Activated naive CD4-positive, alpha-beta T cell (primary cell): ENCODE measurements at places on chromosomes 2 and 18.

DNA sequence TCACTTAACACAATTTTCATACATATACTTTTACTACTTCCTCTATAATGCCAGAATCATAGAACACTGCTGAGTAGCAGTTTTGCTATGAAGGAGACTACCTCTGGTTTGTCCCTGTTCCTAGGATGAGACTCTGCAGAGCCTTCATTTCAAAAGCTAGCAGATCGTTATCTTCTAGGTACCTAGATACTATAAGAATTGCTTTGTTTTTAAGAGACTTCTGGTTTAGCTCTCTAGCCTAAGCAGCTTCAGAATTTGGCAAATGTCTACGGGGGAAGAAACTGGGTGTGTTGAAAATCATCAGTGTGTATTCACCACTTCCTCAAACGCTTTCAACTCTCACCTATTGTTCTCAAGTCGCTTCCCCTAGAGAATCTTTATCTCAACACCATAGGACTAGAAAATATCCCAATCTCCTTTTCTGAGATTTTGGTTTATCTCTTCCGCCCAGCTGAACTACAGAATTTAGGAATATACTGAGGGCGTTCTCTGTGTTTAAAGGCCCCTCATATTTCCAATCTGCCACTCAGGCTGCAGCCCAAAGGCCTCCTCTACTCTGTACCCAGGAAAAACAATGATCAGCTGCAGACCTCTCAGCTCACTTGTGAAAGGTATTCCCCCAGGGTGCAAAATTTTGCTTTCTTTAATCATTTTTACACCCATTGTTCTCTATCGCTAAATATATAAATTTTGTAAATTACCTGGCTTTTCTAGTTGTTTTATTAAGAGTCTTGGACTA is 28.7 kb downstream of the SMAD2 start:
- DNase-seq, result no peak

- DNase-seq, result no peak
Observed at GRCh38 chr2:29528891-29529520, 392.4 kb downstream of the ALK start.

- DNase-seq, result no peak
Observed at GRCh38 chr2:191538334-191538903, 139.5 kb upstream of the NABP1 start.

- DNase-seq, result no peak
Observed at GRCh38 chr2:9326975-9327374, 96.4 kb downstream of the ITGB1BP1 start.

GRCh38 chr2:200778038-200778437 is 33.7 kb upstream of the BZW1 start:
- DNase-seq, result no peak

GRCh38 chr2:8581601-8582041 is 100.2 kb upstream of the ID2 start:
- DNase-seq, result no peak

DNA sequence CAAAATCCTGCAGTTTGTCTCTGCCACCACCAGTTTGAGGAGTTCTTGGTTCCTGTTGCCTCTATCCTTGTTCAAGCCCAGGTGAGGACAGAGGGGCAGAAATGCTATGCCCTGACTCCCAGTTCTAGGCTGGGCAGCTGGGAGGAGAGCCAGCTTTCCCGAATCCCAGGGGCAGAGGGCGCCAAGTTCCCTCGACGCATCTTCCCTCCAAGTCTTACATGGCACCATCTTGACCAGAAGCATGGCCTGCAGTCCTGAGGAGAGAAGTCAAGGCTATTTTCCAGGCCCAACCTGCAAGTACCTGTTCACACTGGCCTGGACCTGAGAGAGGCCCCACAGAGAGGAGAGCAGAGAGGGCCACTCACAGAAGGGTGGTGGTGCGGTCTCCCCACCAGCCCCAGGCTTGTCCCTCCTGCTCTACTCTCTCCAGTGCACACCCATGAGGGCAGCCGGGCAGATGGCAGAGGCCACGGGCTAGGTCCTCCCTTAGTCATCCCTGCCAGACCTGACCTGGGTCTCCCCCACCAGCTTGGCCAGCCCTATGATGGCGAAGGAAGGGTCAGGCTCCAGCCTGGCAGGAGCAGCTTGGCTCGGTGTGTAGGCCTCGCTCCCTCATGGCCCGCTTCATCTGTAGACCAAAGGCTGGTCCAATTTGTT is 115.7 kb upstream of the MSTN start:
- no peak for DNase-seq

DNA sequence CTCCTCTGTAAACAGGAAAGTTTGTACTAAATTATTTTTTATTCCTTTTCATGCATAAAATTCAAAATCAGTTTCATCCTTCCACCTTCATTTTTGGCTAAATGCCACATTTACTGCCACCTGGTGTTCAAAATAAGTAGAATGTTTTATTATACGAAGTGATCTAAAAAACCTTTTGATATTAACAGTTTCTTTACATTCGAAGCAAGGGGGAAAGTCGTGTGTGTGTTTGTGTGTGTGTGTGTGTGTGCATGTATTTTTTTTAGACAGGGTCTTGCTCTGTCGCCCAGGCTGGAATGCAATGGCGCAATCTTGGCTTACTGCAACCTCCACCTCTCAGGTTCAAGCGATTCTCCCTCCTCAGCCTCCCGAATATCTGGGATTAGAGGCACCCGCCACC is 9.0 kb upstream of the SCN9A start:
- DNase-seq, result no peak

GRCh38 chr2:177651833-177652232 is 259.3 kb downstream of the AGPS start:
- no peak for DNase-seq

DNA sequence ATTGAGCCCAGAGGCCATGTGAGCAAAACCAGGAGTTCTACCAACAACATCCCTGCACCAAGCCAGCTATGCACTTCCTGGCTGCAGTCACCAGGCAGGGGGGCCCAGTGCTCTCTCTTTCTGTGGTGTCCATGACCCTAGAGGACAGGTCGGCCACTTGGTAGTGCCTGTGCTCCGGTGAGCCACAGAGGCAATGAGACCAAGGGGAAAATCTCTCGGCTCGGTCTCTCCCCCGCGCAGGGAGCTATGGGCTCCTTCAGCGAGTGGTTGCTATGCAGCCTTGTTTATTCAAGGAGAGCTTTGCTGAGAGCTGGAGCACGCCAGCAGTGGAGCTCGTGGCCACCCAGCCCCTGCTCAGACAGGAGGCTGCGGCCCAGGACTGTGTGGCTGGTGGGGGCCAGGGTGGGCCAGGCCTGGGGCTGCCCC is at the start of gene TOGARAM2:
TOGARAM2 (plus strand) TSS at position 283 of the 426 bp plus-strand sequence. CDS start 13,537 bp downstream, outside the sequence.
- DNase-seq, result no peak

DNA sequence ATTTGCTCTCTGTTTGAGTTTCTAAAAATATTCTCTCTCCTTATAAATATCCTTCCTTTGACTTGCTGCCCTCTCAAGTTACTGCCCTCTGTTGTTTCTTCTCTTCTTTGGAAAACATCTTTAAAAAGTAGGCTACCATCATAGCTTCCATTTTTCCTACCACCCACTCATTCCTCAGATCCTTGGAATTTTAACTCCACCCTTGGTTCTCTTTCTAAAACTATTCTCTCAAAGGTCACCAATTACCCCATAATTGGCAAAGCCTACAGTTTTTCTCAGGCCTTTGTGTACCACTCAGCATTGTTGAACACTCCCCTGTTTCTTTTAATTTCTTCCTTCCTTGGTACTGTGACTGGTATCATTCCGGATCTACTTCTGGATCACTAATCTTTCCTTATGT is 43.0 kb upstream of the ITGAV start:
- DNase-seq, result no peak

- no peak for DNase-seq
Observed at GRCh38 chr2:168660870-168661862, 141.3 kb upstream of the NOSTRIN start.

DNA sequence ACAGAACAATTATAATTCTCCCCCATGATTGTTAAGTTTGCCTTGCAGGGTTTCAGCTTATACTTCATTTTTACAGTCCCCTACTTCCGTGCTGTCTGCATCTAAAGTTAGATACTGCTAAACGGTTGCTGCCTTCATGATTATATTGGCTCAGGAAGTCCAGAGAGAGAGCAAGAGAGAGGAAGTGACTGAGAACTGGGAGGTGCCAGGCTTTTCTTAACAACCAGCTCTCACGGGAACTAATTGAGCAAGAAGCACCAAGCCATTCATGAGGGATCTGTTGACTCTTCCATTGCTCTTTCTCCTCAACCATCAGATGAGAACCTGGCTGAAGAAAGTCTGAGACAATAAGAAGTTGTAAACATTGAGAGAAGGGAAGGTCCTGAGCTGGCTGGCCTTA is 125.5 kb upstream of the SIX2 start:
- no peak for DNase-seq

DNA sequence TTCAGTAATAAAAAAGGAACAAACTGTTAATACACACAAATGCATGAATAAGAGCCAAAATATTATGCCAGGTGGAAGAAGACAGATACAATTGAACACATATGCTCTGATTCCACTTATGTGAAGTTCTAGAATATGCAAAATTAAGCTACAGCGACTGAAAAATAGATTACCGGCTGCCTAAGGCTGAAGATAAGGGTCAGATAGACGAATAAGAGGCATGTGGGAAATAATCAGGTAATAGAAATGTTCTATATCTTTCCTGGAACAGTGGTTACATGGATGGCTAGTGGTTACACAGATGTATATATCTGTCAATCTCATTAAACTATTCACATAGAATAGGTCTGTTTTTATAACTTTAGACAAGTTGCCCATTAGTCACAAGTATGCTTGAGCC is 51.9 kb upstream of the REG3G start:
- no peak for DNase-seq

DNA sequence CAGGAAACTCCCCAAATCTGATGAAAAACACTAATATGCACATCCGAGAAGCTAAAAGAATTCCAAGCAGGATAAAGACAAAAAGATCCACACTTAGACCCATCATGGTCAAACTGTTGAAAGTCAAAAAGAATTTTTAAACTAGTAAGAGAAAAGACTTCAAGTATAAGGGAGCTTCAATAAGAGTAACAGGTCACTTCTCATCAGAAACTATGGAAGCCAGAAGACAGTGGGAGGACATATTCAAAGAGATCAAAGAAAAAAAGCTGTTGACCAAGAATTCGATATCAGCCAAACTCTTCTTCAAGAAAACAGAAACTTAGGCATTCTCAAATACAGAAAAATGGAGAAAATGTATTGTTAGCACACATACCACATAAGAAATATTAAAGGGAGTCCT is 50.4 kb downstream of the ZC3H8 start:
- DNase-seq, result no peak

DNA sequence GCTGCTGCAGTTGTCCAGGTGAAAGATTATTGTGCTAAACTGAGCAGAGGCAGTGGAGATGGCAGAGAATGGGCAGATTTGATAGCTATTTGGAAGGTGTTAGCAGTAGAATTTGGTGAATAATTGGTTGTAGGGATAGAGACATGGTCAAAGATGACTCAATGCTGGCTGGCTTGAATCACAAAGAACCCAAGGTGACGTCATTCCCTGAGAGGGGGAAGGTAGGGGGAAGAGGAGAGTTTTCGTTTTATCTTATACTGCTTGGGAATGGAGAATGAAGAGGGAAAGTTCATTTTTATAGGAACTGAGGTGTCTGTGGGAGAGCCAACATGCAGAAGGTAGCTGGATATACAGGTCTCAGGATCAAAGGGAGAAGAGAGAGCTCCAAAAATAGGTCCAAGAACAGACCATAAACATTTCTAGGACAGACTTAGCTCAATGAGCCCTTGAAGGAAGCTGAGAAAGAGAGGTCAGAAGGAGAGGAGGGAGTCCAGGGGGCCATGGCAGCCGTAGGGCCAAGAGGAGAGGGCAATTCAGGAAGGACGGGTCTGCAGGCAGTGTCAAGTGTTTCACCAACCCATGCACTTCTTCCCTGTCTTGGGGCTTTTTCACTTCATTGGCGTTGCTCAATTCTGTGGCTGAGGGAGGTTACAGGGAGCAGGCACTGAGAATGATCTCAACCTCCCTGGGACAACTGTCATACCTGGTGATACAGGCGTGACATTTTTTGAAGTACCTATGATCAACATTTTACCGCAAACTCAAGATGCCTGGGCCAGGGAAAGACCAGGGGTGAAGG is 281.3 kb downstream of the TDRD15 start:
- DNase-seq, result no peak

DNA sequence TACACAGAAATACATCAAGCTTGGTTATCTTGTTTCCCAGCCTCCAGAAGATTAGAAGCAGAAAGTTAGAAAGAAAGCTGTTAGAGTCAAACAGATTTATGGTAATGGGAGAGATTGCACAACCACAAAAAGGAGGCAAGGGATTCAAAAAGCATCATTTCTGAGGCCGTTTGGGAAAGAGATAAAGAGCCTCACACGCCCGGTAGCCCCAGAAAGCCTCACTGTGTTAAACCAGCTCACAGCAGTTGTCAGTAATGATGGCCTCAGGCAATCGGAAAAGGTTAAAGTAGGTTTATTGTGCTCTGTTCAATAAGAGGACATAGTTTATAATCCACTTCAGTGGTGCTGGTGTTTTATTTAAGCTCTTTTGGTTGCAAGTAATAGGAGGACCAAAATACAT is 111.3 kb downstream of the DCC start:
- no peak for DNase-seq

GRCh38 chr2:124559236-124559635 is 534.1 kb downstream of the CNTNAP5 start:
- DNase-seq, result no peak

DNA sequence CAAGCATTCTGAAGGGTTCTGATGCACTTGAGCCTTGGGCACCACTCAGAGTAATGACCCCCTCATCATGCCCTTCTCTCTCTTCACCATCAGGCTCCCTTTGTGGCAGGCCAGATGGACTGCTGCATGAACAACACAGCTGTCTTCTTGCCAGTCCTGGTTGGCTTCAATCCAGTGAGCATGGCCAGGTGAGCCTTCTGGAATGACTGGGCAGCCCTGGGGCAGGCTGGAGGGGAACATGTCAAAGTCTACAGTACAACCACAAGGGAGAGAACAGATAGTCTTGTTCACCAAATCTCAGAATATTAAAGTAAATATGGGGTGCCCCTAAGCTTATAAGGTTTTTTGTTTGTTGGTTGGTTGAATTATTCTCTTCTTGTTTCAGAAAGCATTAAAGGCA is 4.4 kb downstream of the GCKR start:
- no peak for DNase-seq

GRCh38 chr2:235566415-235566814 is 72.6 kb downstream of the AGAP1 start:
- DNase-seq, result no peak

DNA sequence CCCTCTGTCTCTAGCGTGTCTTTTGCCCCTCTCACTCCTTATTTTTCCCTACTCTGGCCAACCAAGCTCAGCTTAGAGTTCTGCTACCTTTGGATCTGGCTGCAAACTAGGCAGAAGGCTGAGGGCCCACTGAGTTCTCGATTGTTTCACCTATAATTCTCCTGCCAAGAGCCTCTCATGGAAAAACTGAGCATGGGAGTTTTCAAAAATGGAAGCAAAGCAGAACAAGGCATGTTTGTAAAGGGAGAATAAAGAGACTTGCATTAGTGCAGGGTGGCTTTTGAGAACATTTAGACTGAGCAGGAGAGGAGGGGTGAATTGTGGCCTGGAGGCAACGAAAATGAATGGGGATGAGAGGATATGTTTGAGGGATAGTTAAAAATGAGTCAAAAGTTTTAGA is 45.9 kb downstream of the FSHR start:
- no peak for DNase-seq

GRCh38 chr2:120395221-120396012 is 49.5 kb downstream of the INHBB start:
- DNase-seq, result no peak
